ENCODE measurements at places on chromosomes 1 and 21.

GRCh38 chr1:39833621-39834385, 45.1 kb upstream of the BMP8B start:
- no peak for DNase-seq

DNA sequence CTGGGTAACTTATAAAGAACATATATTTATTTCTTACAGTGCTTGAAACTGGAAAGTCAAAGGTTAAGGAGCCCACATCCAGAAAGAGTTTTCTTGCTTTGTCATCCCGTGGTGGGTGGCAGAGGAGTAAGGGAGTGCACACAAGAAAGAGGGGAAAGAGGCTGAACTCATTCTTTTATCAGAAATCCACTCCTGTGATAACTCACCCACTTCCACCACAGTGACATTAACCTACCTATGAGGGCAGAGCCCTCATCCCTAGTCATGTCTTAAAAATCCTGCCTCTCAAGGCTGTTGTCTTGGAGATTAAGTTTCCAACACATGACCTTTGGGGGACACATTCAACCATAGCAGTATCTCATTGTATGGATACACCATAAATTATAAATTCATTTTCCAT, 32.5 kb upstream of the RGS4 start:
- DNase-seq, result no peak

GRCh38 chr21:39114871-39115575, 68.2 kb downstream of the PSMG1 start:
- no peak for DNase-seq

- DNase-seq, result no peak
Observed at GRCh38 chr1:221981461-221981860, 239.6 kb upstream of the DUSP10 start.

- no peak for DNase-seq
Observed at GRCh38 chr1:31714442-31715086, 10.7 kb upstream of the COL16A1 start.

- DNase-seq, result no peak
Observed at GRCh38 chr1:236753516-236753915, 41.6 kb upstream of the MTR start.

DNA sequence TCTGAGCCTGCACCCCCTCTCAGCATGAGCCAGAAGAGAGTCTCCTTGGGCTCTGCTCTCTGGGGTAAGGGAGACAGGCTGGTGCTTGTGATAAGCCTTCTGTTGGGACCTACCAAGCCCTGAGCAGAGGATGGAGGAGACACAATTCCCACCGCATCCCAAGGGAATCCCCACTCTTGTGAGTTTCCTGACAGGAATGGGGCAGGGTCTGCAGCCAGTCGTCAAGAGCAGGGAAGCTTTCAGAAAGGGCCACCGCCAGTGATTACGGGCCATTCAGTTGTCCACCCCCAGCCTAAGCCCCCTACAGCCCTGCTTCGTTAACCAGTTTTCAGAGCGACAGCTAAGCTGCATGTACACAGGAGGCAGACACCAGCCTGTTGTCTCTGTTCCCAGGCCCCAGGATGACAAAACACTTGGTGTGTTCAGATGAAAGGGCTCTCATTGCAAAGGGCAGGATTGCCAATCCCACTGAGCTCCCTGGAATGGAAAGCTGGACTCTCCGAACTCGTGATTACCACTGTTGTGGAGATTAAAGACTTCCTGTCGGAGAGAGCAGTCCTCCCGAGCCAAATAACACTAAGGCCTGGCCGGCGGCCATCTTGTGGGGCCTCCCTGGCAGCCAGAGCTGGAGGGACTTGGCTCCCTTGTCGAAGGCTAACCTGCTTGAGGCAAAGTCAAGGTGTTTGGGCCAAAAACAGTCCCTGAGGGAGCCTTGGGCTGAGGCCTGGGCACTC, 37.4 kb upstream of the SLC30A1 start:
- no peak for DNase-seq

DNA sequence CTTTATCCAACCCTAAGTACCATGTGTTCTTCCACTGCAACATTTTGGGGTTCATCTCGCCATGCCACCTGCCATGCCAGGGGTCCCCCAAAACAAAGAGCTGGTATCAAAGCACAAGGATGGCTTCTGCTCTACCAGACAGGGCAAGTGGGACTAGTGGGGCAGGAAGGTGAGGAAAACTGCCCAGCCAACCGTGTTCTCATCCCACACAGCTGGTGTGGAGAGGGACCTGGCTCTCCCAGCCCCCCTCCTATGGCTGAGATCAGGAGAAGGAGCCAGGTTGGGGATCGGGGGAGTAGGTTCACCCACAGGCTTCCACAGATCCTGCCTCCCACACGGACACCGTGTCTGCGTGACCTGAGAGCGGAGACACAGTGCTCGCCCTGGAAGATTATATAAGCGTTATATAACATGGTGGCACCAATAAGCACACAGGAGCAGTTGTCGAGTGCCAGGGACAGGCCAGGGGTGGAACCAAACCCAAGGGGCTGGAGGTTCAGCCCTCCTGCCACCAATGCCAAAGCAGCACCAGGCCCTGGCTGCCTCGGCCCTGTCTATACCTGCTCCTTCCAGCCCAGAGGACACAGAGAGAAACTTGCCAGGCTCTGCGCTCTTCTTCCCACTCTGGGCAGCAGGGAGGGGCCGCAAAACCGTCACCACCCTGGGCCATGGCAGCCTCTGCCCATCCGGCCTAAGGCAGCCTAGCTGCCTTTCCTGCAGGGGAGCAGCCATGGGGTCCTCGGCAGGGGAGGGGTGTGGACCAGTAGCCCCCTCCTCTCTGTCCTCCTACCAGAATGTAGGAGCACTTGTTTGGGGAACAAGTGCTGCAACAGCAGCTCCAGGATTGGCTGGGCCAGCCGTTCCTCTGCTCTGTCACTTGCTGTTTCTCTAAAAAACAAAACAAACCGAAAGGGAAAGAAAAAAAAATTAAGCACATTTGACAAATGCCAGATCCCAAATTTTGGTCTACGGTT, 43.5 kb downstream of the CD34 start:
- DNase-seq, result no peak

DNA sequence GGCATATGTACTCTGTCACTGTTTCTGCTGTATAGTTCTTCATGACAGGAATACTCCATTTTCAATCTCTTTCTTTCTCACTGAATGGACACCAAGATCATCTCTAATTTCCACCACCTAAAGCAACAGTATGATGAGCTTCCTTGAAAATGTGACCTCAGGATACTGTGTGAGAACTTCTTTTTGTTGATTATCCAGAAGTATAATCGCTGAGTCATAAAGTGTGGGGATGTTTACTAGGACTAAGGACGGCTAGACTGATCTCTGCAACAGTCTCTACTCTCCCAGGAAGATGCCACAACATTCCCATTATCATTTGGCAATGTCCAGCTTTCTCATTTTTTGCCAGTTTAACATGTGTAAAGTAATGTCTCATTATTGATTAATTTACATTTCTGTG, 70.3 kb downstream of the TNFSF18 start:
- no peak for DNase-seq

DNA sequence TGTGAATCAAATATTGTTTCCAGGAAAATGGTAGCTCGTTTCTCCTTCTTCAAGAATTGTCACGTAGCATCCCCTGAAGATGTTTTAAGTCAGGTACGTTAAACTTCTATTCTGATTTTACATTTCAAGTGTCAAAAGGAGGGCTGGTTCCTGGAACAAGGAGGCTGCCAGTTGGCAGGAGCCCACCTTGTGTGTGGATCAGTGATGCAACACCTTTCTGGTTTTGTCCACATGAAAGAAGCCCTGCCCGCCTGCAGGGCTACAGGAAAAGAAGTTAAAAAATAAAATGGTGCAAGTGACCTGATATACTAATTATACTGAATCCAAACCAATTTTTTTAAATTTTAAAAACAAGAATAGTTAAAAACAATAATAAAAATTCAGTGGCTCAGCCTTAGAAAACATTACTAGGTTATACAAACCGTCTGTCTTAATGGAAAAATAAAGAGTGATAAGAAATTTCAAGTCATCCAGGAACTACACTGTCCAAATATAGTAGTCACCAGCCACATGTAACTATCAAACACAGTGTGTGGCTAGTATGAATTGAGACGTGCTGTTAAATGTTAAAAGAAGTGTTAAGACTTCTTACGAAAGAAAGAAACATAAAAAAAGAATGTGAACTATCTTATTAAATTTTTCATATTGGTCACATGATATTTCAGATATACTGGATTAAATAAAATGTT, 123.1 kb downstream of the APP start:
- DNase-seq, result no peak

- no peak for DNase-seq
Observed at GRCh38 chr1:240800291-240800690, 188.3 kb upstream of the GREM2 start.

- no peak for DNase-seq
Observed at GRCh38 chr1:35866991-35867390, 16.0 kb upstream of the AGO1 start.

DNA sequence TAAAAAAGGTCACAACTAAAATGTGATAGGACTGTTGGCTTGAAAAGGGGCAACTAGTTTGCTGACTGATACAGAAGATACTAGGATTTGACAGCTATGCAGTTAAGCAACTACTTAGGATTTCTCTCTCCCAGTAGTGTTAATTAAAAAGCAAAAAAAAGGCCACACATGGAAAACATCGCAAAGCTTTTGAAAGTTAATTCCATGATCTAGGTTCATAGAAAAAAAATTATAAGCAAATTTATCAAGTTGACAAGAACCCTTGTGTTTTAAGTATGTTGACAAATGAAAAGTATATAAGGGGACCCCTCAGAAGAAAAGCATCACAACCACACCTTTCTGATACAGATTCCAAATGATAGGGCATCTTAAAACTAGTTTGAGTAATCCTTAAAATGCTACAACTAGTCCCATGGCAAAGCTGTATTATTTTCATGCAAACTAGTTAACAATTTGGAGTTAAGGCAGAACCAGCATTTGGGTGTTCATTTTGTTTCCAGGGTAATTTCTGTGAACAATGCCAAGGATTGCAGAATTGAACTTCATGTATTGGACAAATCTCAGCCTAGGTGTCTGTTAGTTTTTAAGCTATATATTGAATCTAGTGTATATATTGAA, 4.1 kb downstream of the PNRC2 start:
- no peak for DNase-seq

DNA sequence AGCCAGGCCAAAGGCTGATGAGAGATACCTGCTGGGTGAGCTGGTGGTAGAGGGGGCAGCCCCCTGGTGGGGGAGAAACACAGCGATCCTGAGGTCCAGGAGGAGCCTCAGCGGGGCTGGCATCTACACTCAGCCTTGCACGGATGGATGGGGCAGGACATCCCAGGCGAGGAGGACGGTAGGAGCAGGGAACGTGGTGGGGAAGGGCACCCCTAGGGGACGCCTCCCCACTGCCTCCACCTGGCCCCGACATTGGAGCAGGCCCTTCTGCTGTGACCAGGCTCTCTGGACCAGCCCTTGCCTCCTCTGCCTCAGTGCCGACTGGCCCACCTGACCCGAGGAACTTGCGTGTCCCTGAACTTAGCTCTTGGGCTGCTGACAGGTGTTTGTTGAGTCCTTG, 6.4 kb upstream of the MMEL1 start:
- DNase-seq, result no peak
